ENCODE measurements at places on chromosomes 16 and 17.

DNA sequence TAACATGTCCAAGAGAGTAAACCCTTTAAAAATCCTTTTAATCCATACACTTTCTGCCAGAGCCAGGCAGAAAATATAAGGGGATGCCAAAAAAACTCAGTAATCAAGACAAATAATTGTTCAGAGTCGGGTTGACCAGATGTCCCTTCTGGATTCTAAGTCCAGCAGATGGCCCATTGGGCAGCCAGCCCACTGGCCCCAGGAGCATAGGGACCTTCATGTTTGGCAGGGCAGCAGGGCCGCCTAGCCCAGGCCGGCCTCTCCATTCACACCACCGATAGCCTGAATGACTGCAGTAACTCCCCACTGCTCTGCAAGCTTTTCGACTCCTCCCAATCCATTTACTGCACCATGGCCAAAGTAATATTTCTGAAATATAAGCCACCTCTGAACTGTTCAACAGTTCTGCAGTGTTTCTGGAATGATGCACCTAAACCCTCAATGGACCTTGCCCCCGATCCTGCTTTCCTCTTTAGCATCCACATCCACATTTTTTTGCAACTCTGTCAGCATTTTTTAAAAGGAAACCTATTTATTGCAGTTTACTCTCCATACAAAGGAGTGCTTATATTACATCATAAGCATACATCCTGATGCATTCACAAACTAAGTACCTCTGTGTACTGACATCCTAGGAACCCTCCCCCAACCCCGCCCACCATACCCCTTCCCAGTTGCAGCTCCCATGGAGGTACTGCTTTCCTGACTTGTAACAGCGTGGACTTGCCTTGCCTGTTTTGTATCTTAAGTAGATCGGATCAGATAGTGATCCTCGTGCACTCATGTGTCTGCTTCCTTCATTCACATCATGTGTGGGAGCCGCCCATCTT is 46.4 kb downstream of the LDHD start:
- no peak for DNase-seq

DNA sequence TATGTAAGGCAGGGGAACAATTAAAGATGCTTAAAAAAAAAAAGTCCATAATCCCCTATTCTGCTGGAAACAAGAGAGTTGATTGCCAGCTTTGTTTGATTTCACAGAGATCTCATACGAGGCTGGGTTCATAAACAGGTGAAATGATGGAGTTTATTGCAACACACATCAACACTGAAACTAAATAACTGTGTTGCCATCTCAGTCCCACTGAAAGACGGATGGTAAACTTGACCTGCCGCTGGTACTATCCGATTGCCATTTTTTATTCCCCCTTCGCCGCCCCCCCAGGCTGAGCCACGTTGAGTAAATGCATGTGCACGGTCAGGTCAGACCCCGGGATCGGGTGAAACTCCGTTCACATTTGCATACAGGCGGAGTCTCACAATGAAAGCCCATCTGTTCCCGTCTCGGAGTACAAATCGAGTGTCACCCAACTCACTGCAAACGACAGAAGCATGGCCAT is 119.2 kb downstream of the SKAP1 start:
- peak; percentile 40 for DNase-seq

- DNase-seq: peak; percentile 56
These were observed 7.6 kb downstream of the MYO1C start for GRCh38 chr17:1484676-1485422.

- peak; percentile 69 for DNase-seq
These were observed 52.5 kb upstream of the MTSS2 start for GRCh38 chr16:70738083-70738977.

DNA sequence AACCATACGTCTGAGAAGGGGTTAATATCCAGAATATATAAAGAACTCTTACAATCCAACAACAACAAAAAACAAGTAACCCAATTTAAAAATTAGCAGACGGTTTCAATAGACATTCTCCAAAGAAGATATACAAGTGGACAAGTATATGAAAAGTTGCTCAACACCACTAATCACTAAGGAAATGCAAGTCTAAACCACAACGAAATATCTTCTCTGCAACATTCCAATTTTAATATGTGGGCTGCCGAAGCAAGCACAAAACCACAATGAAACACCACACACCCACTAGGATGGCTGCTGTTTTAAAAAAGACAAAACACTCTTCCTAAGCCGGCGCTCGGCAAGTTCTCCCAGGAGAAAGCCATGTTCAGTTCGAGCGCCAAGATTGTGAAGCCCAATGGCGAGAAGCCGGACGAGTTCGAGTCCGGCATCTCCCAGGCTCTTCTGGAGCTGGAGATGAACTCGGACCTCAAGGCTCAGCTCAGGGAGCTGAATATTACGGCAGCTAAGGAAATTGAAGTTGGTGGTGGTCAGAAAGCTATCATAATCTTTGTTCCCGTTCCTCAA is 5.9 kb upstream of the SLC13A2 start:
- DNase-seq: no peak

- DNase-seq: no peak
These were observed 50.2 kb downstream of the SDK2 start for GRCh38 chr17:73594025-73594424.

GRCh38 chr17:72518753-72519597 is 398.2 kb downstream of the SOX9 start:
- no peak for DNase-seq

GRCh38 chr17:692116-692515 is 22.5 kb downstream of the VPS53 start:
- peak; percentile 79 for DNase-seq

GRCh38 chr16:1745181-1745899 is 26.0 kb downstream of the NME3 start:
- DNase-seq: no peak

DNA sequence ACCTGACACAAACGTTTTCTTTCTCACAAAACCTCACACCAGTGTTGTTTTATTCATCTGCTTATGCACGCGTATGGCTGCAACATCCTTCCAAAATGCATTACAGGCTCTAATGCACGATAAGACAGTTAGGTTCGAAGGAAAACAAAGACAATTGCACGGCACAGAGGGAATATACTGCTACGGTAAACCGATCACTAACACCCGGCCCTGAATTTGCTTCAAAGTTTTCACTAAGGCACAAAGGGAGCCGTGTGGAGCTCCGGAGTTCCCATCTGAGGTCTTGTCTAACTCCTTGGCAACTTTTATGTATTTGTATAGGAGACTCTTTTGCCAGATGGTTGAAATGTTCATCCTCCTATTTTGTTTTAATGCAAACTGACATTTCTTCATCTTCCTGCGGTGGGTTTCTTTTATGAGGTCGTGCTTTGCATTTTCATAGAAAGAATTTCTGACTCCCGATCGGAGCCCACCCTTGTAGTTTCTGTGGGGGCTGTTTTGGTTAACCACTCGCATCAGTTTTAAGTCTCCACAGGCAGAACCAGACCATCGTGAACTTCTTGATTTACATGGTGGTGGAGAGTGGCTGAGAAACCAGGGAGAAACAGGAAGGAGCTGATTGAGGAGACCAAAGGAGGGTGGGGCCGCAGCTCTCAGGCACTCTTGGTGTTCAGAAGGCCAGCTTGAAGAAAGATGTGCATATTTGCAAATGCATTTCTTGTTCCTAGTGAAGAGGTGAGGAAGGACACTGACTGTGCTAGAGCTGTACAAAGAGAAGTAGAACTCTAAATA is 516.8 kb downstream of the MAF start:
- no peak for DNase-seq

- no peak for DNase-seq
These were observed 35.2 kb upstream of the MLYCD start for GRCh38 chr16:83863682-83864081.

GRCh38 chr16:5584109-5584508 is 486.5 kb upstream of the EEF2KMT start:
- DNase-seq: no peak

DNA sequence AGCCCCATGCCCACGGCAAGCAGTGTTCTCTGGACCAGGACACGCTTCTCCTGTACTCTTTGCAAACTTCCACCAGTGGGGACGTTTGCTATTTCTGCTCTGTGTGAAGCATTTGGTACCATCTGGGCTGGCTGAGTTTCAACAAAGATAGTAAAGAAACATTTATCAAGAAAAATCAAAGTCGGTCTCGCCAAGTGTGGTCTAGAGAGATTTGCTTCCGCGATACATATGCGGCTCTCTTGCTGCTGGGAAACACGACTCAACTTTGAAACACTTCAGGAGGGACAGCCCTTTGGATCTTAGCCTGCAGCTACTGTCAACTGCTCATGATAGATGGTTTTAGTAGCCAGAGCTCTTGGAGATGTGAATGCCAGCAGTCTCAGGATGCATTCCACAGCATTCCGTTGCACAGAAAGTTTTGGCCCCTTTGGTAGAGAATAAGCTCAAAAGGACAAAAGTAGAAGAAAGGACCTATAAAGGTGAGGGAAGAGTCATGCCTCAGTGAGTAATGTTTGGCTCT is 168.2 kb upstream of the CACNG3 start:
- no peak for DNase-seq

Measured in ACHN (cell line).